NCI-H187 (cell line): ENCODE measurements at places on chromosomes 16 and 17.

- DNase-seq: no peak
Observed at GRCh38 chr16:85056211-85056748, 28.7 kb downstream of the KIAA0513 start.

DNA sequence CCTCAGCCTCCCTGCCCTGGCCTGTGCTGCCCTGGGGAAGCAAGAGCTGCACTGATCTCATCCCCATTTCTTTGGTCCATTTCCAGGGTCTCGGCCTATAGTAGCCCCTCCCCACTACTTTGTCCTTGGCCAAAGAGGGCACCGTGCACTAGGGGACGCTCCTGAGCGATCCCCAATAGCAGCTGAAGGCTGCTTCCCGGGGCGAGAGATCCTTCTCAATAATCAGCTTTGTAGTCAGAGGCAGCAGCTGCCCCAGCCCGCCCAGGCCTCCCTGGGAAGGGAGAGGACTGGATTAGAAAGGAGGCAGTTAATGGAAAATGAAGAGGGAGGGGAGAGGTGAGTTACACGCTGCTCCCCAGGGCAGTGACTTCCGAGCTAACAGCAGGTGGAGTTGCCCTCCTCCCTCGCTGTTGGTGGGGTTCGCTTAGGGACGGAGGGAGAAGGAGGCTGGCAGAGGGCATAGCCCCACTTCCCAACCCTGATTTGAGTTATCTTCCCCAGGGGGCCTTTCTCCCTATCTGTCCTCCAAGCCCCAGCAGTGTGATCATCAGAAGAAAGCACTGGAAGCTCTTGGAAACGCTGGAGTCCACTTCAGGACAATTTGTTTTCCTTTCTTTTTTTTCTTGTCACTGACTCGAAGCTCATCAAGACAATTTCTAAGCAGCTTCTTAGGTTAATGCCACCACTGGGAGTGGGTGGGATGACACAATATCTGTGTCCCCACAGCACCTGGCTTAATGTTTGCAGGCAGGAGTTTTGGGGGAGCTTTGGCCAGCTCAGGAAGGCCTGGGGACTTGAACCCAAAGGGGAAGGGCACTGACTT lies 2.6 kb downstream of the MXRA7 start:
- DNase-seq: no peak

GRCh38 chr16:58614212-58614611 lies 15.4 kb downstream of the CNOT1 start:
- no peak for DNase-seq

GRCh38 chr17:82935966-82936767 lies 96.3 kb upstream of the ZNF750 start:
- no peak for DNase-seq

GRCh38 chr17:83171661-83172060 lies 92.3 kb downstream of the METRNL start:
- DNase-seq: no peak

DNA sequence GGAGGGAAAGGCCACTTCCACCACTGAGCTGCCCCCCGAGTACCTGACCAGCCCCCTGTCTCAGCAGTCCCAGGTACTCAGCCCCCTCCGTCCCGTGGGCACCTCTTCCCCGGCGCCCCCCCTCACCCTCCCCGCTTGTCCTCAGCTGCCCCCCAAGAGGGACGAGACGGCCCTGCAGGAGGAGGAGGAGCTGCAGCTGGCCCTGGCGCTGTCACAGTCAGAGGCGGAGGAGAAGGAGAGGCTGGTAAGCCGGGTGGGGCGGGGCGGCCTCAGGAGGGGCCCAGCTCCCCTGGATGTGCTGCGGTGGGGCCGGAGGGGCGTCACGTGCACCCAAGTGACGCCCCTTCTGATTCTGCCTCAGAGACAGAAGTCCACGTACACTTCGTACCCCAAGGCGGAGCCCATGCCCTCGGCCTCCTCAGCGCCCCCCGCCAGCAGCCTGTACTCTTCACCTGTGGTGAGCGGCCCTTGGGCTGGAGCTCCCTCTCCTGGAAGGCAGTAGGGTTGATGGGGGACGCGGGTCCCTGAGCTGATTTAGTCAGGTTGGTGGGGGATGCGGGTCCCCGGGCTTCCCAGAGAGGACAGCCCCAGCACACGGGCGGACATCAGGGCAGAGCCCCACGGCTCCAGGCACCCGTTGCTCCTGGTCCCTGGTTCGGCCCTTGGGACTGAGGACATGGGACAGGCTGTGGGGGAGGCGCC lies 9.5 kb upstream of the MRPL12 start:
- no peak for DNase-seq

DNA sequence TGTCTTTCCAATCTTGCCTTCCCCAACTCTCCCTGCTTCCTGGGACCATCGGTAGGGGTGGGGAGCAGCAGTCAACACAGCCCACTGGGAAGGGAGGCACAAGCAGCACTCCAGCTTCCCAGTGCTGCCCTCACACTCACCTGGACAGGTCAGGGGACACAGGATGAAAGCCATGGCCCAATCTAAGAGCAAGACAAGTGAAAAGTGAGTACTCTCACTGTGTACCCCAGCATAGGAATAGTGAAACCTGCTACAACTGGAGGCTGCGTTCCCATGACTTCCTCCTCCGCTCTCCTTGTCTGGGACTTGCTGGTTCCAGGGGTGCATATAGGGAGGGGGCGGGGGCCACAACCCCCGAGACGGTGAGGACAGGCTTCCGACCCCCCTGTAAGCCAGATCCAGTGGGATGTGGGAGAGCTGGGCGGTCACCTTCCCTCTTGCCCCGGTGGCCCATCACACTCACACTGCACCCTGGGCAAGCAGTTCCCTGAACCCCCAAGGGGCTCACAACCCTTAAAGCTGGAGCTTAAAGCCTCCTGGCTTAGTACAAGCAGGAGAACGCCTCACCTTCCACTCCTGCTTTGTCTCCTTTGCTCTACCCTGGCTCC lies 29.5 kb upstream of the SLC25A19 start:
- DNase-seq: no peak

GRCh38 chr17:64273006-64273405 lies 9.9 kb upstream of the TEX2 start:
- DNase-seq: no peak

GRCh38 chr17:2400474-2400866 lies 390 bp downstream of the MNT start:
- no peak for DNase-seq

GRCh38 chr17:36938566-36939051 lies 1.3 kb downstream of the LHX1 start:
- DNase-seq: no peak

GRCh38 chr17:50020841-50021599 lies 26.0 kb upstream of the DLX3 start:
- no peak for DNase-seq

DNA sequence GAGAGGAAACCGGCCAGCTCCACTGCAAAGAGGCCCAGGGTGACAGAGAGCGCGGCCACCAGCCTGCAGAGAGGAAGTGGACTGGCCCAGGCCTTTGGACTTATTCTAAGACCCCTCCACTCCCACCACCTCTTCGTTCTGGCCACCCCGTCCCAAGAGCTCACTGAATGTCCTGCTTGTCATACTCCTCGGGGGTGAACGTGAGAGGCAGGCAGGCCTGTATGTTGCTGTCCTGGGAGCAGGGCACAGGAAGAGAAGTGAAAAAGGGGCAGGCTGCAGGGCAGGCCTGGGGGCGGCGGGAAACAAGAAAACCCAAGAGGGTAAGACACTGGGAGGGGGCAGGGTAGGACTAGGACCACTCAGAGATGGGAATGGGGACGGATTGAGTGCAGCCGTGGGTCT lies 384 bp downstream of the TMEM107 start:
- no peak for DNase-seq

GRCh38 chr16:66950437-66950836 lies 10.6 kb upstream of the CES3 start:
- no peak for DNase-seq

GRCh38 chr17:76273445-76274111 lies 8.4 kb downstream of the UBALD2 start:
- no peak for DNase-seq

GRCh38 chr16:88472069-88472468 lies 19.0 kb downstream of the ZFPM1 start:
- no peak for DNase-seq

DNA sequence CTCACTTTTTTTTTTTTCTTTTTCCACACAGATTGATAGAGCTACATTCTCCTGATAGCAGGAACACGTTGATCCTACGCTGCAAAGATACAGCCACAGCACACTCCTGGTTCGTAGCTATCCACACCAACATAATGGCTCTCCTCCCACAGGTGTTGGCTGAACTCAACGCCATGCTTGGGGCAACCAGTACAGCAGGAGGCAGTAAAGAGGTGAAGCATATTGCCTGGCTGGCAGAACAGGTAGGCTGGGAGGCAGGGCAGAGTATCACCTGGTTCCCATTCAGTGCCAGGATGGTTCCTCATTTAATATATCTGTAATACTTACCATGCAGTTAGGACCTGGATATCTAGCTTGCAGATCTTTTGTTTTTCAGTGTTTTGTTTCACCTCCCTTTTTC lies 51.1 kb upstream of the VPS4A start:
- no peak for DNase-seq

DNA sequence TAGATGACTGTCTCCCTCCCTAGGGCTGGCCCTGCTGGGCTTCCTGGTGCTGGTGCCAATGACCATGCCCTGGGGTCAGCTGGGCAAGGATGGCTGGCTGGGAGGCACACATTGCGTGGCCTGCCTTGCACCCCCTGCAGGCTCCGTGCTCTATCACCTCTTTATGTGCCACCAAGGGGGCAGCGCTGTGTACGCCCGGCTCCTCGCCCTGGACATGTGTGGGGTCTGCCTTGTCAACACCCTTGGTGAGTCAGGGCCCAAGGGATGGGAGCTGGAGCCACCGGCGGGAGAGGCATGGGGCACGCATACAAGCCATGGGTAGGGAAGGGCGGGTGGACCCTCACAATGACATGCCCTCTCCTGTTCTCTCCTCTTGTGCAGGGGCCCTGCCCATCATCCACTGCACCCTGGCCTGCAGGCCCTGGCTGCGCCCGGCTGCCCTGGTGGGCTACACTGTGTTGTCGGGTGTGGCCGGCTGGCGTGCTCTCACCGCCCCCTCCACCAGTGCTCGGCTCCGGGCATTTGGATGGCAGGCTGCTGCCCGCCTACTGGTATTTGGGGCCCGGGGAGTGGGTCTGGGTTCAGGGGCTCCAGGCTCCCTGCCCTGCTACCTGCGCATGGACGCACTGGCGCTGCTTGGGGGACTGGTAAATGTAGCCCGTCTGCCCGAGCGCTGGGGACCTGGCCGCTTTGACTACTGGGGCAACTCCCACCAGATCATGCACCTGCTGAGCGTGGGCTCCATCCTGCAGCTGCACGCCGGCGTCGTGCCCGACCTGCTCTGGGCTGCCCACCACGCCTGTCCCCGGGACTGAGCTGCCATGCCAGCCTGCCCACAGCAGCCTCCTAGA lies 2.2 kb downstream of the PAQR4 start:
- DNase-seq: no peak

DNA sequence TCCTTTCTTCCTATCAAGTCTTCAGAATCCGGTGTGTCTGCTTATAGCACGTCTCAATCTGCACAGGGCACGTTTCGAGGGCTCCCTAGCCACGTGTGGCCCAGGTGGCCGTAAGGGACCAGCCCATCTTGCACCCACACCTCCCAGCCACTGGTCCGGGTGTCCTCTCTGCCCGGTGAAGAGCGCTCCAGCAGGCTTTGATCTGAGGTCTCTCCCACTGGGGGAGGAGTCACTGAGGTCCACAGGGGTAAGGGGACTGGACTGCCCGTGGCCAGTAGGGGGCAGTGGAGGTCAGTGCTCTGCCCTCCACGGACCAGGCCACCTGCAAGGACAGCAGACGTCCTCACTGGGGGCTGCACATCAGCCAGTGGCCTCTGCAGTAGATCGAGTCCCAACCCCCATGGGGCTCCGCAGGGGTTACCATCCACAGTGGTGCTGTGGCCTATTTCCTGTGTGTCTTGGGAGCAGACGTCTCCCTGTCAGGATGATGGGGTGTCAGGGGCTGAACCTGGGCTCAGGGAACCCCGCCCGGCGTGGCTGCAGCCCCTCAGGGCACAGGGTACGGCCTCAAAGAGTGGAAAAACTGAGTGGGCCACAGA lies 204.1 kb upstream of the CIBAR2 start:
- peak; percentile 17 for DNase-seq

GRCh38 chr17:37160944-37161343 lies 212.2 kb downstream of the AATF start:
- DNase-seq: no peak

DNA sequence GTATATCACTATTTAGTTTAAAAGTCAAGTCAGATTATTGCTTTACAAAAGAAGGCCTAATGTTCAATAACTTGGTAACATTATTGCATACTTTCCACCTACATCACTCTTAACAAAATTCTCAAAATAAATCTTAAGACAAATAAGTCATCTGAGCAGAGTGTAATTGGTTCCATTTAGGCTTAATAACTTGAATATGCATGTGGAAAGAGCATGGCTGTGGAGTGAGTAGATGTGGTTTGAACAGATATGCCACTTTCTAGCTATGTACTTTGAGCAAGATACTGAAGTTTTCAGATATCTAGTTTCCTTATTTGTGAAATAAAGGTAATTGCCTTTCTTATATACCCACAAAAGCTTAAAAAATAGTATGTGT lies 6.7 kb upstream of the EVI2A start:
- DNase-seq: no peak
